ENCODE measurements at places on chromosomes 2 and 18. TPM values are rescaled to one million over a fixed set of nuclear protein-coding genes. Genes with fewer than 3 reads are reported as not detected.

The SOX11 gene
- not detected for total RNA-seq

The ZC3H15 gene
- total RNA-seq: 87.2 TPM

The RNF138 gene
- total RNA-seq: 62.1 TPM

The CD8B2 gene
- total RNA-seq: 7.0 TPM

The PCARE gene
- not detected for total RNA-seq

The LAMA1 gene
- total RNA-seq: not detected

The VWA3B gene
- not detected for total RNA-seq

The RUFY4 gene
- 5.1 TPM for total RNA-seq

The TMSB10 gene
- total RNA-seq: 3,807 TPM

The ZNF804A gene
- total RNA-seq: not detected

The PLCD4 gene
- 0.30 TPM for total RNA-seq

The DPP10 gene
- total RNA-seq: not detected

The SLC40A1 gene
- 0.47 TPM for total RNA-seq

The CYB5A gene
- total RNA-seq: 27.1 TPM

The POU3F3 gene
- total RNA-seq: not detected

The EMILIN1 gene
- 0.79 TPM for total RNA-seq

The RAX gene
- total RNA-seq: not detected

The CDH19 gene
- not detected for total RNA-seq

The TTC21B gene
- 20.2 TPM for total RNA-seq

The HPCAL1 gene
- 29.0 TPM for total RNA-seq

The FAM237A gene
- total RNA-seq: not detected

The NT5C1B gene
- not detected for total RNA-seq

The VSNL1 gene
- not detected for total RNA-seq

The OSBPL6 gene
- 0.73 TPM for total RNA-seq

The LTBP1 gene
- total RNA-seq: 0.37 TPM

The MAL gene
- 54.6 TPM for total RNA-seq

The MYOM1 gene
- 1.6 TPM for total RNA-seq

The IL1RL1 gene
- 0.09 TPM for total RNA-seq

The PLGLB2 gene
- total RNA-seq: 2.7 TPM

The AKAIN1 gene
- not detected for total RNA-seq

Data from activated CD8-positive, alpha-beta memory T cell treated with anti-CD3 and anti-CD28 coated beads, Interleukin-2, amount 10 ng/mL, durations not matched to agents 7 days and 5 days (primary cell).